ENCODE measurements at places on chromosomes 4 and X.

DNA sequence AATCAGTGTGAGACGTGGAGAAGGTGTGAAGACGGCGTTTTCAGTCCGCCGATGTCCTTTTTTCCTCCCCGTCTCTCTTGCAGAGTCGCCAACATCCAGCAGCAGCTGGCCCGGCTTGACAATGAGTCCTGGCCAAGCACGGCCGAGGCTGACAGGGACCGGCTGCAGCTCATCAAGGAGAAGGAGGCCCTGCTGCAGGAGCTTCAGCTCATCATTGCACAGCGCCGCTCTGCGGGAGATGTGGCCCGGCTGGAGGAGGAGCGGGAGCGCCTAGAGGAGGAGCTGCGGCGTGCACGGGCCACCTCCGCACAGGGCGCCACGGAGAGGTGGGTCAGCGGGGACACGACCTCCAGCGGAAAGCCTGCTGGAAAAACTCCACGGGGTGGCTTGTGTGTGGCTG is 47.1 kb upstream of the CLCN4 start:
- no peak for DNase-seq

- no peak for DNase-seq
Measured at GRCh38 chr4:54082168-54082567, 17.8 kb upstream of the CHIC2 start.

DNA sequence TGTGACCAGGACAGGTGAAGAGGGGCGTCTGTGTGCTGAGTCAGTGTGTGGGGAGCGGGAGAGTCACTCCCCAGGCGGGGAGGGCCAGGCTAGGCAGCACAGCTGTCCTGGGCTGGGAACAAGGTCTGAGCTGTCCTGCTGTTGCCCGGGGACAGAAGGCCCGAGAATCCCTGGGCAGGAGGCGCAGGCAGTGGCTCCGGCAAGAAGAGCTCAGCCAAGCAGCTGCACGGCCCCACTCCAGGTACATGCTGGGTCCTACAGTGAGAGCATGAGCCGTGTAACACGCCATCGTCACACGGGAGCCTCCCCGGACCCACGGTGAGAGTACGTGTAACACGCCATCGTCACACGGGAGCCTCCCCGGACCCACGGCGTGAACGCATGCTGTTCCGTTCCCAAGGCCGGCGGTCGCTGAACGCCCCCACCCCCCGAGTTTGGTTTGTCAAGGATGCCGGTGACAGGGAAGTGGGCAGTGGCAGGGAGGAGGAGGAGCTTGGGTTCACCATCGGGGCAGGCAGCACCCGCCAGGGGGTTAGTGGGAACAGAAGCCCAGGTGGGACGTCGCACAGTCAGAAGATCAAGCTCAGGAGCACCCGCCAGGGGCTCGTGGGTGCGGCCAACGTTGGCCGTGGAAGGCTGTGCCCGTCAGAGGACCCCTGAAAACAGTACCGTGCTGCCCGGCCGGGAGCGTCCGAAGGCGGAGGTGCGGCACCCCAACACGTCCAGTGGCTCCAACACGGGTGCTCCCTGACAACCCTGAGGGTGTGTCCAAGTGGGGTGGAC is 15.6 kb downstream of the PPP2R3B start:
- DNase-seq: no peak

- DNase-seq: peak; percentile 55
Measured at GRCh38 chr4:22607382-22607781, 85.4 kb upstream of the GBA3 start.

DNA sequence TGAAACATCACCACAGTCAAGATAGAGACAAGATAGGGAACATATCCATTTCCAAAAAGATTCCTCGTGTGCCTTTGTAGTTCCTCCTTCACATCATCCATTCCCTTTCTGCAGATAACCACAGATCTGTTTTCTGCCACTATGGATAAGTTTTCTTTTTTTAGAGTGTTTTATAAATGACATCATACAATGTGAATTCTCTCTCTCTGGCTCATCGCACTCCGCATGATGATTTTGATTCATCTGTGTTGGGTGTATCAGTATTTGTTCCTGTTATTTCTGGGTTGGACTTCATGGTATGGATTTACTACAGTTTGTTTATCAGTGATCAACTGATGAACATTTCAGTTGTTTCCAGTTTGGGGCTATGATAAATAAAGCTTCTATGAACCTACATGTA is 23.2 kb upstream of the ANXA3 start:
- DNase-seq: no peak

DNA sequence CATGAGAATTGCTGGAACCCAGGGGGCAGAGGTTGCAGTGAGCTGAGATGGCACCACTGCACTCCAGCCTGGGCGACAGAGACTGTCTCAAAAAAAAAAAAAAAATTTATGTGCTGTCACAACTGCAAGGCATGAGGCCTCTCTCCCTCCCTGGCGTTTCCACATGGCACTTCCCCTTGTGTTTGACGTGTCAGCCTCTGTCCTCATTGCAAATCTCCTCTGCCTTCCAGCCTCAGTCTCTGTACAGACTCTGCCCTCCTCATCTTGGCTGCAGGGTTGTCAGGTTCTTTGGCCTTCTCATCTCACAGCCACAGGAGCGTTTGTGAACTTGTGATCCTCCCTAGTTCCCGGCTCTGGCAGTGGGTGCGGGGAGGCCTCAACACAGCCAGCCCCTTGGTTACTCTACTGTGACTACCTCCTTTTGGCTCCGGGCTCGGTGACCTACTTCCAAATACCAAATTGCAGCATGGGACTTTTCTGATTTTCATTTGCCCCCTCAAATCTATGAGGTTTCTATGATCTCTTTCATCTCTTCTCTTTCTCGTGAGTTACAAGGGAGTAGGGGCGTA is 250.0 kb downstream of the CBR4 start:
- peak; percentile 53 for DNase-seq

DNA sequence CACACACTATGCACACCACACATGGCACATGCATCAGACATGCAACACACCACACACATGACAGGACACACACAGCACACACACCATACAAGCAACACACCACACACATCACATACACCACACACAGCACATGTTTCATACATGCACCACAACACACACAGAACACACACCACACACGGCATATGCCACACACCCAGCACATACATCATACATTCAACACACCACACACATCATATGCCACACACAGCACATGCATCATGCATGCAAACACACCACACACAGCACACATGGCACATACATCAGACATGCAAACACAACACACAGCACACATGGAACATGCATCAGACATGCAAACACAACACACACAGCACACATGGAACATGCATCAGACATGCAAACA is 80.7 kb upstream of the LRPAP1 start:
- DNase-seq: no peak

GRCh38 chrX:133881893-133882292 is 103.5 kb downstream of the GPC3 start:
- no peak for DNase-seq

- DNase-seq: no peak
Measured at GRCh38 chr4:106909486-106910188, 126.5 kb downstream of the DKK2 start.

GRCh38 chr4:182576601-182577289 is 333.5 kb downstream of the TENM3 start:
- DNase-seq: no peak

GRCh38 chr4:646460-646859 is 21.1 kb downstream of the PDE6B start:
- DNase-seq: no peak
